ENCODE measurements at places on chromosomes 3 and 15.
A peak's percentile ranks its signal among the peaks of the same experiment; 100 is the strongest.

DNA sequence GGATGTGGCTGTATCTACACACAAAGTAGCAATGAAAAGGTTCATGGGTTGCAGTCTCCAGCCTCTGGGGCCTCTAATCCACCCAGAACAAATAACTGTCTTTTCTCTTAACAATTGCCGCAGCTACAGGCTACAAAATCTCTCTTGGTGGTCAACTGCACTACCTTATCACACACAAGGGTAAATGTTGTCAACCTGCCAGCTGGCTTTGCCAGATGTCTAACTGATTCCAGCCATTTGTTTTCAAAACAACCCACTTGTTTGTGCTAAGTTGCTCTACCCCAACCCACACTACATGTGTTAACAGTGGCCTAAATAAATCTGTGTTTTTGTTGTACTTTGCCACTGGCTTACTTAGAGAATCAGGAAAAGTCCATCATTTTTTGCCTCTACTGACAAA is 447.3 kb downstream of the TAFA4 start:
- DNase-seq: no peak

DNA sequence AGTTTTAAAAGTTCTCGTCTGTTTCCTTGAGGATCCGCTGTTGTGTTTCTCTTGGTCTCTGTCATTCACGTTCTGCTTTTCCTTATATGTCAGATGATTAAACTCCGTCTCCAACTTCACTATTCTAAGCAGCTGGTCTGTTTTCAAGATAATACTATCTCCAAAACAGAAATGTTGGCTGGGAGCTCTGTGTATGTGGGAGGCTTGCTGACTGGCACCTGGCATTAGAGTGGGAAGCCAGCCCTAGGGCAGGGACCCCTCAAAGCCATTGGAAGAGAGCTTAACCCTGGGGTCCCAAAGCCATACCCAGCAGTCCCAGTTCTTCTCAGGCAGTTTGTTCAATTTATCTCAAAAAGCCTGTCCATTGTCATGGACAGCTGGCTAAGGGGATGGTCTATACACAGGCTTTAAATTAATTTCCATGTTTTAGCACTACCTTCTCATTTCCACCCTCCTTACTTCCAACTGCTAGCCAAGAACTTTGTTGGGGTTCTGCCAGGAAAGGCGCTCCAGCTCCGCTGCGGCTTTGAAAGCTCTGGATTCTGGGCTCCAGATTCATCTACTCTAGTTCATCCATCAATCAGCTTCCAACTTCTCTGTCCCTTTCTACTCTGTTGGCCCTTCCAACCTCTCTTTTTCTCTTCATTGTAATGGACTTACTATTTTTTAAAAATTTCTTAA is 9.2 kb downstream of the BTBD1 start:
- DNase-seq: peak; percentile 41

DNA sequence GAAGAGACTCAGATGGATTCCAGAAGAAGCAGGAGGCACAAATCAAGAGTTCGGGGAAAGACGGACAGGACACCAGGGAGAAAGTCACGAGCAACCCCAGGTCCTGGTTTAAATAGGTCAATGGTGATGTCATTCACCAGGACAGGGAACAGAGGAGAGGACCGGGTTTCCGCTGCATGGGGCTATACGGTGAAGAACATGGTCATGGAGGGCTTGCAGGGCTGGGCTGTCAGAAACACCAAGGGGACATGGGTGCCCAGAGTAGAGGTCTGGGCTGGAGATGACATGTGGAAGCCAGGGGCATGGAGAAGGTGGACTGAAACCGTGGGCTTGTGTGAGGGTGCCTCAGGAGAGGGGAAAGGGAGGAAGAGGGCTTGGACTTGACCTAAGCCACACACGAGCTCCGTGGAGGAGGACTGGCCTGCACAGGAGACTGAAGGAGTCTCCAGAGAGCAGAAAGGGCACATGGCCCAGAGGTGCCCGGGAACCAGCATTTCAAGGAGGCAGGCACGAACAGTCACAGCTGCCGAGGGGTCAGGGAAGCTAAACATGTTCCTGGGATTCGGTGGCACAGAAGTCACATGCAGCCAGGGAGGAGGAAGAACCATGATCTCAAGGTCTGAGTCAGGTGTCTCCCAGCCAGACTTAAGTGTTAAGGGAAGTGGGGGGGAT is 54.2 kb upstream of the RPL32 start:
- DNase-seq: no peak

DNA sequence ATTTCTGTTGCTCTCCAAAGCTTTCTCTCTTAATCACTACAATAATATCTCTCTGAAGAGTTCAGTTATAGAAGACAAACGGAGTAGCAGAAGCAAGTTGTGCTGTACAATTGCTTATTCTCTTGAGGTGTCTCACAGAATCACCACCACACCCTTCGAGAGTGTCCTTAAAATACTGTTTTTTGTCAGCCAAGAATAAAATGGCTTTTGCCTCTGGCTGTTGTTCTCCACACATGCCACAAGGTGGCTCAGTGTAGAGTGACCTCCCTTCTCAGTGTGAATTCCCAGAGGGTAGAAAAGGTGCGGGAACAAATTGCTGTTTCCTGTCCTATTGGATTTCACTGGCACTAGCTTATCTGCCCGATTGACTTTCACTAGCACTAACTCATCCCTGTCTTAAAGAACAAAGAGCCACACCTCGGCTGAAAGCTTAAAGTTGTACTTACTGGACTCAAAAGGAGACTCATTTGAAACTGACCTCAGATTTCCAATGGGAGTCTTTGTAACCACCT is 134.2 kb upstream of the SATB1 start:
- peak; percentile 27 for DNase-seq

DNA sequence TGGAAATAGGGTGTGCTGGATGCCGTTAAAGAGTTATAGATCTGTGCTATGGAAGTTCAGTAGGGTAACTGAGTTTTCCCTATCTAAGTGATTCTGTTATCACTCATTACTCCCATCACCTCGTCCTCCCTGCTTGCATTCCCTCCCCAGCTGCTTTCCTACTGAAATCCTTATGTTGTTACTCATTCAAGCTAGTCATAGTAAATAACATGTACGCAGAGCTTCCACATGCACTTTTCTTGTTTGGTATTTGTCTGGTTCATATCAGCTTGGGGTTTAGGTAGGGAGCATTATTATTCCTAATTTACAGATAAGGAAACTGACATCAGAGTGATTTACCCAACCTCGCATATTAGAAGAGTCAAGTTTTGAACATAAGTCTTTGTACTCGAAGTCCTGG is 135.1 kb downstream of the HCN4 start:
- DNase-seq: no peak

DNA sequence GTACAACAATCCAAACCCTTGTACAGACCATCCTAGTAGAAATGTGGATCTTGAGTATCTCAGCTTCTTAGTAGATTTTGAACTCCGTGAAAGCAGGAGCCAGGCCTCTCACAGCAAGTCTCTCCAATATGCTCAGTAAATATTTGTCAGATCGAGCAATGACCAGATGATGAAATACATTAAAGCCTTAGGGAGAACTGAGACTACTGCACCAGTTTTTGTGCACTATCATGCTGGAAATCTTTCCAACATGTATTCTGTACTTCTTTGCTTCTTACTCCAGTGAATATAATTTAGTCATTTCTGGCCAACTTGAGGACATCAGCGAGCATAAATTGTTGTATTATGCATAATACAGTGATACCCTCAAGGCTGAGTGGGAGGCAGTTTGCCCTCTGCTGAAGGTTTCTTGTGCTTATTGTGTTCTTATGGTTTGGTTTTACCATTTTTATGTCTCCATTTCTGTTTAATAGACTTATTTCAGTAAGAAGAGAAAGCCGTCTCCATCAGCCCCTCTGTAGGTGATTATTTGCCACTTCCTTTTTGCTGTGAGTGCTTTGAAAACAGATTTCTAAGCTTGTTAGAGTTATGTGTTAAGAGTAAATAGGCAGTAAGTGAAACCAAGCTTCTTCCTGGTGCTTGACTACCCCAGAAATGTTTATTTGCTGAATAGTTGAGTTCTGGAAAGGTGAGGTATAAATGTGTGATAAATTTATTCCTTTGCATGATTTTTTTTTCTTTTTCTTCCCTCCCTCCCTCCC is 147.1 kb downstream of the PGPEP1L start:
- no peak for DNase-seq

DNA sequence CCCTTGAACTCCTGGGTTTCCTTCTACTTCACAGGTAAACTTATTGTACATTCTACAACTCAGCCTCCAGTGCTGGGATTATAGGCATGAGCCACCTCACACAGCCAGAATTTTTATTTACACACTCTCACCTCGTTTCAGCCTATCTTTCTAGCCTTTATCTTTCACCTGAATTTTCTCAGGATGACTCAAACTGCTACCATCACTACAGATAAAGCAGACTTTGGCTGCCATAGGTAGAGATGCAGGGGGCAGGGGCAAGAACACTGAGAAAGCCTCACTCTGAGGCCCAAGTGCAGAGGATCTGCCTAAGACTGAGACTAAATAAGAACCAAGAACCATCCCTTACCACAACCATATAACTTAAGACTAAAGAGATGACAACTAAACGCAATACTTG is 59.0 kb downstream of the ETFA start:
- DNase-seq: no peak

GRCh38 chr3:108432431-108432830 is 78.0 kb downstream of the MYH15 start:
- no peak for DNase-seq

DNA sequence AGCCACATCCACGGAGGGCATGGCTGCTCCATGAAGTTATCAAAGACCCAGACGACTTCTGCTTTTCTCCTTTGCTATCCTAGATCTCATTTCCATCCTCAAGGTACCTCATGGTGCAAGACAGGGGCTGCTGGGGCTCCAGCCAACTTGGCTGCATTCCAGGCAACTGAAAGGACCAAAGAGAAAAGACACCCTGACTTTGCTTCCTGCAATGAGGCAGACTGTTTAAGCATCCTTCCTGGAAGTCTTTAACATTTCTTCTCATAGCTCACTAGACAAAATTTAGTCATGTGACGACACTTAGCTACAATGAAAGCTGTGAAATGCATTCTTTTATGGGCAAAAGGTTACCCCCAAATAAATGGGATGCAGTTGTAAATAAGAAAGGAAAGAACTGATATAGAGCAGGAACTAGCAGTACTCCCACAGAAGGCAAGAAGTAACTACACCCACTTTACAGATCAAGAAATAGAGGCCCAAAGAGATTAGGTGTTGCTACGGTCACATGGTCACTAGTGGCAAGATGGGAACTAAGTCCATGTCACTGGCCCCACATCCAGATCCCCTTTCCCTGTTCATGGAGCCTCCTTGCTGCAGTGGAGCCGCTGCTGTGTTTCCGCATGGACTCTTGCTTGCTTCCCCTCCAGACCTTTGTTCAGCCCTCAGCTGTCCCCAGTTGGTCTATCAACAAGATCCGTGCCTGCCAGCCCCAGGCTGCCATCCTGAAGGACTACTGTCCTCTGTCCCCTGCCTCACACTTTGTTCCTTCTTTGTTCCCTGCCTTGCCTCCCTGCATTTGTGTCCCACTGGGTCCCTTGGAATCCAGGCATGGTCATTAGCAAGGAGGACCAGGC is 107.0 kb downstream of the XXYLT1 start:
- no peak for DNase-seq

DNA sequence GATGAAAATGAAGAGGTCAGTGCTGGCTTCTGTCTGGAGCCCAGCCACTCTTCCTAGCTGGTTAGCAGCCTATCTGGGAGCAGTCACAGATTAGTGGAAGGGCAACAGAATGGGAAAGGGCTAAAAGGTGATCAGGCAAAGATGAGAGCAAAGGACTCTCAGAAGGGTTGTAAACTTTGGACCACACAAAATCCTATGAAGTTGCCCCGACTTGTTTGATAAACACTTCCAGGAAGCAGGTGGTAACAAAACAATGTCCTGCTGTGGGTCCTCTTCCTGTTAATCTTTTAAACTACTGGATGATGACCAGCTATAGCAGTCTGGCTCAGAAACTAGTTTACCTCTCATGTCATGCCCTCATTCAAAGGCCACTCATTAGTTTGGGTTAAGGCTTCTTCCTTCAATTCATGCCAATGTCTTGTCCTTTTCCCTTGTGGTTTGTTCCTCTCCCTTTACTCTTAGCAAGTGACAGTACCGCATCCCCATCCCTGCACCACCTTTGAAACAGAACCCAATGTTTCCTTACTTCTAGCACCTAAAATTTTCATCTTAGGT is 19.2 kb downstream of the POLG start:
- DNase-seq: no peak

DNA sequence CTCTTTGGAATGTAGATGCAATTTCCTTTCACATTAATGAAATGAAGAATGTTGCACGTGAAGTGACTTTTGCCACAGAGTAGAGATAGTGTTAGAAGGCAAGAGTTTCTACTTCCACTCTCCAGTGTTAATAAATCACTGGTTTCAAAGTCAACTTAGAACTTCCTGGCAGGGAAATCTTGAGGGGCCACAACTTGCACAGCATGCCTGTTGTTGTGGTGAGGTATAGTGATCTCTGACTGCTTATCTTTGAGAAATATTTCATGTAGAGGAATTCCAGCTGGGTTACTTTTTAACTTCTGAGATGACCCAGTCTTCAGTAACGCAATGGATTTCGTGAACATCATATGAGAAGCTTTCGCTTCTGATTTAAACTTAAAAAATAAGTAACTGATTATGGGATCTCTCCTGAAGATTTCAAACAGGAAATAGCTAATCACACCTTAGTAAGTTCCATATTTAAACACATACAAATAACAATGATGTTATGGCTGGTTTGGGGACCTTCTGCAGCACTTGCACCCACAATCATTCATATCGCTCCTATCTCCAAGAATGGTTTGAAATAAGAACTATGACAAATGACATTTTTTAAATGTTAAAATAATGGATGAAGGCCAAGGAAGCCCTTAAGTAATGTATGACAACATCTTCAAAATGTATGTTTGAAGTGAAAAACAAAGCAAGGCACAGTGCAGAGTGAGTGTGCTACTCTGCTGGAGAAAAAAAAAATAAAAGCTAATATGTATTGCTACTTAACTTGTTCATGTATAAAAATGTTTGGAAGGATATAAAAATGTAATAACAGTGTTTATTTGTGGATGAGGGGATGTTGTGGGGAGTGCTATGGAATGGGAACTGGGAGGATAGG is 726.5 kb upstream of the NECTIN3 start:
- no peak for DNase-seq

DNA sequence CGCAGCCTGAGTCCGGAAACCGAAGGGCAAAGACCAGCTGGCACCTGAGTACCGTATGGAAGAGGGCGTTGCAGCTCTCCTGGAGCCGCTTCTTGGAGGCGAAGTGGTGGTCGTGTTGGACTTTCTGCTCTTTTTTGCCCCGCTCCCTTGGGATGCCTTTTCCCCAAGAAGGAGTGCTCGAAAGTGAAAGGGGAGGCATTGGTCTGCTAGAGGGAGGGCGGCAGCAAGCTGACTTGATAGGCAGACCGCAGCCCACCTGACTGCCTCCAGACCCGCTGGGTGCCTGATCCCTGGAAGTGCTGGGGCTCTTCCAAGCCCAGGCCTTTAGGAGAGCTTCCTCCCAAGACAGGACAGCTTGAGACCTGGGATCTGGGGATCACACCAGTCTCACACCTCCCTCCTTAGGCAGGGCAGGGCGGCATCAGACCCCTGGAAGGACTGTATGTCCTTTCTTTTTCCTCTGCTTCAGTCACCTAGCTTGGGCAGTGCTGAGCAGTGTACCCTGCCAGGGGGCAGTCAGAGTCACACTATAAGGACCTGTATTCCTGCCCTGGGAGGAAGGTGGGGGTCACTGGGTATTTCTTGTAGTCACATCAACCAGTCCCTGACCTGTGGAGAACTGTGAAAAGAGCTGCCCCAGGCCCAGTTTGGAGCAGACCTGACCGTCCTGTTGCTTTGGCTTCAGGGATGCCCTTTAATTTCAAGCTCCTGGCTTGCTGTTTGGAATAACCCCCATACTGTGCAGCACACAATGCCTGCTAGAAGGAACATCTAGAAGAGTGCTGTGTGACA is 2.1 kb downstream of the ACVR2B start:
- peak; percentile 75 for DNase-seq
